ENCODE measurements at places on chromosomes 4 and X.
A peak's percentile ranks its signal among the peaks of the same experiment; 100 is the strongest.

GRCh38 chrX:41621222-41621723 lies 67.5 kb upstream of the GPR34 start:
- DNase-seq = peak; percentile 41

DNA sequence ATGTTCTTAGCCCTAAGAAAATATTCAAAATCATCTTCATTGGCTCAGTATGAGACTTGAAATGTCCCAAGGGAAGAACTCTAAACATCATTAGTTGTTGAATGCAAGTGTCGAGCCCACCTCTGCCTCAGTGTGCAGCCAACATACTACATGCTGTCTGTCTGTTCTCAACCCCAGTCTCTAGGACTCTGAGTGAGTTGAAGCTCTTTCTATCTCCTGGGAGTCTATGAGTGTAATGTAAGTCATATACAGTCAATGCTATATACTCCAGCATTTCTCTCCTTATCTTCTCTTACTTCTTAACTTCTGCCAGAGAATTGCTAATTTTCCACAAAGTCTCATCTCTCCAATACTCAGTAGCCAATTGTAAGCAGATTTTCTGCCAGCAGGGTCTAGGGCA lies 61.3 kb downstream of the SPATA18 start:
- DNase-seq = no peak

GRCh38 chr4:107153956-107154355 lies 117.8 kb upstream of the DKK2 start:
- no peak for DNase-seq

- DNase-seq = no peak
Measured at GRCh38 chr4:32485956-32486355, 1765.8 kb downstream of the PCDH7 start.

- DNase-seq = no peak
Measured at GRCh38 chr4:4415806-4416805, 29.2 kb downstream of the NSG1 start.

- DNase-seq = peak; percentile 6
Measured at GRCh38 chr4:180058691-180059215, 2184.4 kb upstream of the TENM3 start.

DNA sequence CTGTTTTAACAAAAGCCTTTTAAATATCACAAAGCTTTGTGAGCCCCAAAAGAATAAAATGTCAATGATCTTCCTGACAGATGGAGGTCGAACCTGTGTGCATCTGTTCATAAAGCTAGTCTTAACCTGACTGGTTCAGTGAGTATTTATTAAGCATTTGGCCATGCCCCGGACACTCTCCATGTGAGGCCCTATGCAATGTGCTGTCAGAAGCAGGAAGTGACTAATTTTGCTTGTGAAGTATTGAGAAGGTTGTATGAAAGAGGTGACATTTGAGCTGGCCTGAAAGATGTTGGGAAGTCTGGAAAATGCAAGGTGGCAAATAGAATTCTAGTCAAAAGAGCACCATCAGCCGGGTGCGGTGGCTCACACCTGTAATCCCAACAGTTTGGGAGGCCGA lies 171.4 kb downstream of the MSL3 start:
- DNase-seq = peak; percentile 13

DNA sequence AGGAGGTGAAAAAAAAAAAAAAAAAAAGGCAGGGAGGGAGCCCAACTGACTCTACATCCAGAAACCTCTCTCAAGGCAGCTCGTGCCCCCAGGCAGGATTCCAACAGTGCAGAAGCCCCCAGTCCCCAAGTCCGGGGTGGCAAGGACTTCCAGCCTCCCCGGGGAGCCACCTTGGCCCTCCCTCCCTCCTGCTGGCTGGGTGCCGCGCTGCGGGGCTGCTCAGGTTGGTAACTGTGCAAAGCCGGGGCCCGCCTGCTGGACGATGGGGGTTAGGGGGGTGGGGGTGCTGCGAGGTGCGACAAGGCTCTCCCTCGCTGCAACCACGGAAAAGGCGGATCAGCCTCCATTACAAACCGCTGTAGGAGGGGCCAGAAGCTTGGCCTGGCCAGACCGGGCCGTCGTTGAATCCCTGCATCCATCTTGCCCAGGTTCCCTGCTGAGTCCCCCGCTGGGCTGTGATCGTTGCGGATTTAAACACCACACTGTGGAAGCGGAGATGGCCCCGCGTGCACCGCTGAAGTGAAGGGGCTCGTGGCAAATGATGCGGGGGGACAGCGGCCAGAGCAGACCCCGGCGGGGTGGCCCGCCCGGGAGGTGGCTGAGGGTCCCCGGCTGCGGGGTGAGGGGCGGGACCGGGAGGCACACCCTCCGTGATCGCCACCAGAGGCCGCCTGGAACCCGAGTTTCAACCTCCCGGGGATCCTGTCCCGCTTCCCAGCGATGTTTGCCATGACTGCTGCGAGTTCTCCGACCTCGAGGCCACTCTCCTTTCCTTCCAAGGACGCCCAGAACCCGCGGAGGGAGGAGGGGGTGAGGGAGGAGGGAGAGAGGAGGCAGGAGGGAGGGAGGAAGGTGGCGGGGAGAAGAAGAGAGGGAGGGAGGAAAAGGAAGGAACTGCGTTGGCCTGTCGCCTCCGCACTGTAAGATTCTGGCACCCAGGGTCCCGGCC lies 58.0 kb upstream of the DDX3X start:
- peak; percentile 60 for DNase-seq

DNA sequence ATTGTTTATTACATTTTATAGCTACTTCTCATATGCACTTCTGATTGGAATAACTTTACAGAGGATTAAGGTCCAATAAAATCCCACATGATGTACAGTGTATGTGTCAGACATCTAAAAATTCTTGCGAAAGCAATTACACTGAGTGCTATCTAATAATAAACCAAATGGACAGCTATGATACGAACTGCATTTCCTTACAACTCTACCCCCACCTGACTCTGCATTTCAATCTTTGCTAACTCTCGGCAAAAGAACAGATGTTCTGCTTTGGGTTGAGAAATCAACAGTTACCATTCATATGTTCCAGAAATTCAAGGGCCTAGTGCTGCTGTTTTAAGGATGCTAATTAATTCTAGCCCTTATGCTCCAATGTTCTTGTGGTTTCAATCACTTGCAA lies 287.9 kb upstream of the NOCT start:
- DNase-seq = no peak

GRCh38 chr4:112327965-112328733 lies 31.0 kb downstream of the ALPK1 start:
- DNase-seq = peak; percentile 54

GRCh38 chrX:55450259-55450658 lies 1.7 kb upstream of the MAGEH1 start:
- DNase-seq = peak; percentile 1

DNA sequence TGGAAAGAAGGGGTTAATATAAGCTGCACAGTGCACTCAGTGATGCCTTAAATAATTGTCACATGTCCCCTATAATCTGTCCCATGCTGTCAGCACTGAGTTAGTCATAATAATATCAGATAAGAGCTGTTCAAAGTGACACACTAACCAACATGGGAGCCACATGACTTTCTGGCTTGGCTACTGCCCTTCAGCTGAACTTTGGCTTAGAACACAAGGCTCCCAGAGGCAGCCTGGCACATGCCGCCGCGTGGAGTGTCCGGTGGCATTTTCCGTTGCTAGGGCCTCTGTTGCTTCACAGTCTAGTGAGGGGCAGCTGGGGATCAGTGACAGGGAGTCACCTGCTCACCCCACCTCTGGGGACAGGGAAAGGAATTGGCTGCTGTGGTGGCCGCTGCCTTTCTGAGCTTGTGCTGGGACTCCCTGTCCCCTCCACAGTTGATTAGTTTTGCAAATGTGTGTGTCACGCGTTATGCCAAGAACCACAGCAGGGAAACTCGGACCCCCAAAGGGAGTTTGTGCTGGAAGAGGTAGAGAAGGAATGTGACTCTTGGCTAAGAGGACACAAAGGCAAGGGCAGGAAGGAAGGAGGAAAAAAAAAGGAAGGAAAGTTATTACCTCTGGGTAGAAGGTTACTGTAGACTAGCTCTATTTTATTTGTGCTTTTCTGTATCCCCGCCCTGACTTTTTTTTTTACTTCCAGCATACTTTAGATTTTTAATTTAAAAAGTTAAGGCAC lies 41.1 kb upstream of the PPARGC1A start:
- DNase-seq = no peak

DNA sequence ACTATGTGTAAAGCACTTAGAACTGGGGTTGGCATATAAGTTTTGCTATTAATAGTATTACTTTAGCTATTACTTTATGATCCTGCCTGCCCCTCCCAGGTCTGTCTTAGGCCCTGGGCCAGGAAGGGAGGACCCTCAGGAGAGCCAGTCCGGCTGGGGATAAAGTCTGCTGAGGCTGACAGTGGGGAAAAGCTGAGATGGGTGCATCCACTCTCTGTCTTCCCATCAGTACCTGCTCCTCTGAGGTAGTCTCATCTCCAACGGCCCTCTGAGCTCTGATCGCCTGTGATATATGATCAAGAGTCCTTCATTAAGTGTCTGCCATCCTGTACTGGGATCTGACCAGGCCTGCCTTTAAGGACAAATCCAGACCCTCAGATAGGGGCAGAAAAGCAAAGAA lies 156.5 kb upstream of the PJA1 start:
- DNase-seq = no peak

DNA sequence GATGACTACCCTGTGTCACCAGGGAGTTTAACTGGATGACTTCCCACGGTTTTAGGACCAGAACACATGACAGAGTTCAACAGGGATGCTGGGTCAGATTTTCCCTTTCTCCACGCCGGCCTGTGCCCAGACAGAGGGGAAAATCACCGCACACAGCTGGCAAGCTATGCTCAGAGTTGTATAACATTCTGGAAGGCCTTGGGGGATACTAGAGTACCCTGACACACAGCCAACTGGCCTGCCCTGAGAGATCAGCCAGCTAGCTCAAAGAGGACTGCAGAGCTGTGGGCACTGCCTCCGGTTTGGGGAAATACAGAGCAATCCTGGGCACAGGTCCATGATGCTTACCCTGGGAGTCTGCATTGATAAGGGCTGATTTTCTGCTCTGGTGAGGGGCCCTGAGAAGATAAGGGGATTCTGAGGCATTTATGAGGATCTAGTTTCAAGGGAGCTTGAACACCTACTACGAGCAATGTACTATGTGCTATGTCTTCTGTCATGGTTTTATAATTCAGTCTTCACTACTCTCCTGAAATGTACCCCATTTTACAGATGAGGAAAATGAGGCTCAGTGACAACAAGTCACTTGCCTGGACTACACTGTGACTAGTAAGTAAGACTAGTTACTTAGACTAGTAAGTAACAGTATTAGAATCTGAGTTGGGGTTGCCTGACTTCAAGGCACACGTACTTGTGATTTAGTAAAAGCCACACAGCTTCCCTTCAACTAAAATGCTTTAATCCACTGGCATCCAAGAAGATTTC lies 14.7 kb downstream of the C4orf54 start:
- no peak for DNase-seq

- DNase-seq = no peak
Measured at GRCh38 chrX:8960957-8961468, 72.9 kb downstream of the FAM9B start.

GRCh38 chr4:93394545-93395081 lies 433.9 kb upstream of the ATOH1 start:
- no peak for DNase-seq

- no peak for DNase-seq
Measured at GRCh38 chr4:189178125-189178746, 762.4 kb upstream of the FRG1 start.

DNA sequence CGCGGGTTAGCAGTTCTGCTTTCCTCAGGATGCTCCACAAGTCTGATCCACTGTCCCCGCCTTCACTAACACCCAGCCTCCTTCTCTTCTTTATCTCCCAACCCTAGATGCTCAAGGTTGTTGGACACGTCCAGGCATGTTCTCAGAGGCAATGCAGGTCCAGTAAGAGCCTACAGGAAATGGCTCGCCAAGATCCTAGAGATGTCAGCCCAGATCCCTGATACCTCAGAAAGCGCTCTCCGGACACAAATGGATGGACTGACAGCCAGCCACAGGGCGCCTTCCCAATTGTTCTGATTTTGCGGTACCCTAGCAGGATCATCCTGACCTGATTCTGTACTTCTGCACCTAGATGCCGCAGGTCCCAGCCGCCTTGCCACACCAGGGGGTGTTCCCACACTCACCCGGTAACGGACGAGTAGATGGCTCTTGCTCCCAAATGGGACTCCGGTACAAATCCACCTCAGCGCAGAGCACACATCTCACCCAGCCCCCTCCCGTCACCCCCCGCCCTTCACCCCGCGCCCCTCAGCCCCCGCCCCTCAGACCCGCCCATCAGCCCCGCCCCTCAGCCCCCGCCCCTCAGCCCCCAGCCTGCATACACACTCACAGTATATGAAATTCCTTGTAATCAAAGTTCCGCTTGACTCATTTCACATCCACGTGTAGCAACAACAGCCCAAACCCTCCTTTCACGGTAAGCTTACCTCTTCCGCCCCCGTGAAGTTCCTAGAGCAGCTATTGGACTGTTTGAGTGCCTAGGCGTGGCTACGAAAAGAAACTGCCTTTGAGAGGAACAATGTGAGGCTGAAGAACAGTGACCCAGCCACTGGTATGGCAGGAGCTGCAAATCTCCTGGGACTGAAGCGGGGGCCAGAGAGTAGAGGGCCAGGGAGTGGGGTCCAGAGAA lies at the start of gene EDA2R:
Gene EDA2R, minus strand, starts transcription at position 488 of the 910 bp plus-strand sequence. CDS start 23,058 bp downstream, outside the sequence.
- peak; percentile 83 for DNase-seq

DNA sequence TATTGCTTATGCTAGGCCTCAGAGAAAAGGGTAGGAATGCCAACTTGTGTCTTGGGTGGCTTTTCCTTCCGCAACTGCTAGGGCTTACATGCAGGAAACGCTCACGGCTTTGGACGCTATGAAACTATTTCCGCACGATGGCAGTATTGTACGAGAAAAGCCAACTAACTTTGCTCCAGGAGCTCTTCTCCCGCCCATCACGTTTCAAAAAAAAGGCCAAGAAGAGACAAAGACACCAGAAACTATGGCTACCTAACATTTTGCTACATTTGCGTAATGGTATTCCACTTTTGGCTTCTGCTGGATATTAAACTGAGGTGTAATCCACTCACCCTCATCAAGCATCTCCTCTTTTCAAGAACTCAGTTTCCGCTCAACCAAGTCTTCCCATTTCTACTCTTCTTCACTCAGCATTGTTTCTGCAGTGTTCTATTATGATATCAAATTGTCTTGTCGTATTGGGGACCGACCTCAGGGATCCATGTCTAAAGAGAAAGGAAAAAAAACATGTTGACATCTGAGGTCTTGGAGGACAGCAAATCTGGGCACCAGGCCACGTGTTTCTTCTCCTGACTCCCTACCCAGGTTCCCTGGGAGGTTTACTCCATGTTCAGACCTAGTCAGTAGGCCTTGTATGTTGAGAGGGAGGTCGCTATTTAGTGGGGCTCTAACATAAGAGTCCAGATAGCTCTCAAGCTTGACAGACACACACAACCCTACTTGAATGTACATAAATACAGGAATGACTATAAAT lies 239.4 kb upstream of the STK26 start:
- DNase-seq = no peak

- DNase-seq = no peak
Measured at GRCh38 chr4:18180892-18181291, 159.3 kb upstream of the LCORL start.

DNA sequence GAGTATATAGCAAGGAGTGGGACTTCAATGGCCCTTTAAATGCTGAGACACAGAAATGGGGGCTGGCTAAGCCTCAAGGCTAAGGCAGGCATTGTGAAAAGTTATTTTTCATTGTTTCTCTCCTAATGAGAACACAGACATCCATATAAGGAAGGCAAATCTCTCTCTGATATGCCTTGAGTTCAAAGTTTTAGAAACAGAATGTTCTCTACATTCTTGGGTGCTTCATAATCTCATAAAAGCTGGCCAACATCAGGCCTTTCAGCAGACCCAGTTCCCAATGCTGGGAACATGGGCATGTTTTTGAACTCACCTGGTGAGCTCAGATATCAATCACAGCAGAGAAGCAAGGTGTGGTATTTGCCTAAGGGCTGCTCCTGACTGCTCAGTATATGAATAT lies 19.4 kb upstream of the RAB40A start:
- DNase-seq = peak; percentile 23

Data from EL (cell line).